ENCODE measurements at places on chromosomes 7 and 10. TPM values are rescaled to one million over a fixed set of nuclear protein-coding genes. Genes with fewer than 3 reads are reported as not detected.
A peak's percentile ranks its signal among the peaks of the same experiment; 100 is the strongest.

- DNase-seq = no peak
These were observed 97.7 kb upstream of the CDCA7L start for GRCh38 chr7:22043367-22043766.

GRCh38 chr7:151351967-151352366 is 10.4 kb downstream of the NUB1 start:
- DNase-seq = no peak

DNA sequence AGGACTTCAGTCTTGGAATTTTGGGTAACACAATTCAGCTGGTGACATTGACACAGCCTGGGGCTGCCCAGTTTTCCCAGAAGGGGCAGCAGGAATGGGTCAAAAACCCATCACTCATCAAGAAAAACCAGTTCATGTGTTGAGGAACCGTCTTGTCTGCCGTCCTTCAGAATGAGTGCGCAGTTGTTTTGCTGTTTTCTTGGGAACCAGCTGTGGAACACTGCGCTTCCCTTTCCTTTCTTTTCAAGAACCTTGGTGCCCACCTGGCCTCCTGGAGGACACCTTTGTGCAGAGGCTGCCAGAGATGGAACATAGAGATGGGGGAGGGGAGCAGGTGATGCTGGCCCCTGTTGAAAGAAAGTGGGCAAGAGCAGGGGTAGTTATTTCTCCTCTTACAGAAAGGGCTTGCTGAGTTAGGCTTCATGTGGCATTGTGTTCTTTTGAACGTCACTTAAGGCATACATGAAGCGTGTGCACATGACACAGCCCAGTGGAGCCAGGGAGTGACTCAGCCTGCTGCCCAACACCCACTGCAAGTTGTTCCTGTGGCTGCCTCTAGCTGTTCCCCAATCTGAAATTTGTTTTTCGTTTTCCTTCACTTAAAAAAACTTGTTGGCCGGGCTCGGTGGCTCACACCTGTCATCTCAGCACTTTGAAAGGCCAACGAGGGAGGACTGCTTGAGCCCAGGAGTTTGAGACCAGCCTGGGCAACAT is 87.4 kb upstream of the TNS3 start:
- DNase-seq = peak; percentile 83

GRCh38 chr10:35377050-35377728 is 40.9 kb downstream of the CCNY start:
- no peak for DNase-seq

DNA sequence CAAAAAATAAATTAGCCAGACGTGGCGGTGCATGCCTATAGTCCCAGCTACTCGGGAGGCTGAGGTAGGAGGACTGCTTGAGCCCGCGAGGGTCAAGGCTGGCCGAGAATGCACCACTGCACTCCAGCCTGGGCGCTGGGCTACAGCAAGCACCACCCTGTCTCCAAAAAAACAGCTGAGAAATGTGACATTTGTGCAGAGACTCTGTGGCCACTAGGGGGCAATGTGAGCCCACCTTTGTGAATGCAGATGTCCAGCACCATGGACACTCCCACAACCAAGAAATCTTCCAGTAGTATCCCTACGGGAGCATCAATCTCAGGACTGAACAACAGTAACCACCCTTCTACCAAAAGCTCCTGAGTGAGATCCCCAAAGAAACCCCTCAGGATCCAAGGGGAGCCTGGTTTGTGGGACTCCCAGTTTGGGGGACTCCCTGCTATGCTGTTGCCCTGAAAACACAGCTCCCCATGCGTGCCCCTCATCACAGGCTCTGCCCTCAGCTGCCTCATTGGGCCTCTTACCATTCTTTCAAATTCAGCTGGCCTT is 6.2 kb upstream of the AHCYL2 start:
- peak; percentile 88 for DNase-seq

DNA sequence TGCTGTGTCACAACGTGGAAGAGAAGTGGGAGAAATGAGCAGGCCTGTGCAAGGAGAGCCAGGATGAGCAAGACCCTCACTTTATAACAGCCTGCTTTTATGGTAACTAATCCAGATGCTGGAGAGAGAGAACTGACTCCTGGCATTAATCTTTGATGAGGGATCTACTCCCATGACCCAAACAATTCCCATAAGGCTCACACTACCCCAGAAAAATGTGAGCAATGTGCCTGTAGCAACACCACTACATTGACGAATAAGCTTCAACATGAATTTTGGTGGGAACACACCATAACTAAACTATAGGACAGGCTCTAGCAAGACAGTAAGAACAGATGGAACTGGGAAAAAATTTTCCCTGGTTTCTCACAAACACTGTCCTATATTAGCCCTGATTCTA is 173.6 kb upstream of the PRSS58 start:
- no peak for DNase-seq

DNA sequence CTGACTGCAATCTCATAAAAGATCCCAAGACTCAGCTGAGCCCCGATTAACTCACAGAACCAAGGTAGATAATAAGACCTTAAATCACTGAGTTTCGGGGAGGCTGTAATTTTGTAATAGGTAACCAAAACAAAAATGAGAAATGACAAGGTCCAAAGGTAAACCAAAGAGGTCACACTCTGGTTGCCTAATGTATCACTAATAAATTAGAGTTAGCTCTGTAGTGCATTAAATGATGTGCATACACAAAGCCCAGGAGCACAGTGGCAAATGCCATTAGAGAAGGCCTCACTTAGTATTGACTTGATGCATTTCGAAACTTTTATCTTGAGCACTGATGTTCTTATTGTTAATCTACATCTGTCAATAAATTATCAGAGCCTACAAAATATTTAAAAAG is 237.7 kb upstream of the CCDC6 start:
- DNase-seq = no peak

GRCh38 chr7:133539016-133539415 is 286.1 kb downstream of the EXOC4 start:
- DNase-seq = no peak

DNA sequence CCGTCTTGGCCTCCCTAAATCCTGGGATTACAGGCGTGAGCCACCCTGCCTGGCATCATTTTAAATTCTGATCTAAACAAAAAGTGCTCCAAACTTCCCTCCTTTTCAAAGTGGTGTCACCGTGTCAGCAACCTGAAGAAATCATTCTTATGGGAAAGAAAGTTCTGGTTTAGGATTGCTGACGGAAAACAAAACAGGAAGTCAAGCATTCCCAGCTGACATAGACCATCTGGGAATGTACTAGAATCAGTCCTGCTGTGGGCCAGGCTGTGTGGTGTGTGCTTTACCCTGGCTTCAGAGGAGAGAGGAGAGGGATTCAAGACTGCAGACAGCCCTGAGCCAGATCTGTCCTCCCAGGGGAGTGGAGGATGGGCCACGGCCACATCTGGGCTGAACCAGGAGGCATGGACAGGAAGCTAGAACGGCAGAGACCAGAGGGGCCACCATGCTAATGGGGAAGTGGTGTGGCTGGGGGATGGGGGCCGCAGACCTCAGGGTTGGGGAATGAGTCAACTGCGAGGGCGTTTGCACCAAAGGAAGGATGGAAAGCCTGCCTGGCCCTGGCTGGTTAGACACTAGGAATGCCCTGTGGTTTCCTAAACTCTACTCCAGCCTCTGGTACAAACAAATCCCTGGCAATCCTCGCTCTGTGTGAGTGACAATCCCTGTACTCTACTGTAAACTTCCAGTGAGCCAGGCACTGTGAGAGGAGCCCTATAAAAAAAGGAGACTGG is 16.7 kb upstream of the CLIP2 start:
- peak; percentile 86 for DNase-seq

UPK3B gene
- total RNA-seq = 0.54 TPM

OR2A42 gene
- total RNA-seq = not detected

POLR2J2 gene
- 4.6 TPM for total RNA-seq

PPP1R17 gene
- not detected for total RNA-seq

Measured in Right ventricle myocardium inferior (tissue), 1 donor.